Left lung (tissue), 14 donors: ENCODE measurements at places on chromosomes 6 and 20. TPM values are rescaled to one million over a fixed set of nuclear protein-coding genes. Genes with fewer than 3 reads are reported as not detected.

GRCh38 chr20:20277894-20278335 lies 90.0 kb upstream of the INSM1 start:
- DNase-seq, result no peak

DNA sequence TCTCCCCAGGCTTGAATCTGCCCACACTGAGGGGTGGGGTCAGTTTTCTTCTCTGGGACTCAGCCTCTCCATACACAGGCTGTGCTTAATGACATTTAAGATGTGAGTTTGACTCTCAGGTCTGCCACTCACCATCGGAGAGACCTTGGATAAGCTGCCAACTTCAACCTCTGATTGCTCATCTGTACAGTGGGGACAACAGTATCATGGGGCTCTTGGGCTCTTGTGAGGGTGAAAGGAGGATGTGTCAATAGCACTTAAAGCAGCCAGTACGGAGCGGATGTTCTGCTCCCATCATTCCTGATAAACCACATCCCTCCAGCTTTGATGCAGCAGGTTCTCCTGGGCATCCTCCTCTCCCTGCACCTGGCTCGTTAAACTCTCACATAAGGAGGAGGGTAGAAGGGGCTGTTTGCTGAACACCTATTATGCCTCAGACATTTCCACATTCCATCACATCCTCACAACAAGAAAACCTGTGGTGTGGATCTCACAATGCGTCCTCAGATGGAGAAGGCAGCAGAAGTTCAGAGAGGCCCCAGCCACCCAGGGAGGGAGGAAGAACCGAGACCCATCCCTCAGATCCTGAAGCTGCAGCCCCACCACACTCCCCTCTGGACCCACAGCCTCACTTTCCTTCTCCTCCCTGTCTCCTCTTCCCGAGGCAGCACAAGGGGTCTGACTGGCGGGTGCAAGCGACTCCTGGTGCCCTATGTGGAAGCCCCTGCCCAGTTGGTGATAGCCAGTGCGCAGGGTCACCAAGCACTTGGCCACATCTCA lies 1.9 kb upstream of the PDYN start:
- no peak for DNase-seq

DNA sequence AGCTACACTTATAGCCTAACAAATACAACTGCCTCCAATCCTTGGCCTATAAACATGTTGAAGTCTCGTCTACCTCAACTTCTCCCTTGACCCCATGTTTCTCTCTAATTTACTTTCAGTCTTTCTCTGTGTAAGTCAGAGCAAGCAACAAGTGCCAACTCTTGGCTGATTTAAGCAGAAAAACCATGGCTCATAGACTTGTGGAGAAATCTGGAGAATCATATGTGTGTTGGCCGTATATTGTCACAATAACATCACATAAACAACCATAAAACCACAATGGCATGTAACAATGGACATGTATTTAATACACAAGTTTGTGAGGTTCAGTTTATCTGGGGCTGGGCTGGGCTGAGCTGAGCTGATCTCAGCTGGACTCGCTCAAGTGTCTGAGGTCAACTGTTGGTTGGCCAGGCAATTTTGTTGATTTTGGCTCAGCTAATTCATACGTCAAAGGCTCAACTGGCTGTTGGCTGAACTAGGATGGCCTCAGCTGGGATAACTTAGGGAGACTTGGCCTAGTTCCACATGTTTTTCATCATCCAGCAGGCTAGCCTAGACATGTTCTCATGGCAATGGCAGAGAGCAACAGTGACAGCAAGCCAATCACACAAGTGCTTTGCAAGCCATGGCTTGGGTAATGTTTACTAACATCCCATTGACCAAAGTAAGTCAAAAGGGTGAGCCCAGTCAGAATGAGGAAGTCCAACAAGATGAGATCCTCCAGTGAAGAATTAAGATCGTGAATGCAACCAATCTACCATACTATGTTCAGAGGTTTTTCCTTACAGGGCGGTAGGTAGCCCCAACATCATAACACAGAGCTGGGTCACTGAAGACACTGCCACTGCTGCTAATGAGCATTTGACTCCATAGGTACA lies 12.9 kb upstream of the TBC1D22B start:
- peak; percentile 79 for DNase-seq

GRCh38 chr6:1364791-1365190 lies 24.6 kb upstream of the FOXF2 start:
- no peak for DNase-seq

DNA sequence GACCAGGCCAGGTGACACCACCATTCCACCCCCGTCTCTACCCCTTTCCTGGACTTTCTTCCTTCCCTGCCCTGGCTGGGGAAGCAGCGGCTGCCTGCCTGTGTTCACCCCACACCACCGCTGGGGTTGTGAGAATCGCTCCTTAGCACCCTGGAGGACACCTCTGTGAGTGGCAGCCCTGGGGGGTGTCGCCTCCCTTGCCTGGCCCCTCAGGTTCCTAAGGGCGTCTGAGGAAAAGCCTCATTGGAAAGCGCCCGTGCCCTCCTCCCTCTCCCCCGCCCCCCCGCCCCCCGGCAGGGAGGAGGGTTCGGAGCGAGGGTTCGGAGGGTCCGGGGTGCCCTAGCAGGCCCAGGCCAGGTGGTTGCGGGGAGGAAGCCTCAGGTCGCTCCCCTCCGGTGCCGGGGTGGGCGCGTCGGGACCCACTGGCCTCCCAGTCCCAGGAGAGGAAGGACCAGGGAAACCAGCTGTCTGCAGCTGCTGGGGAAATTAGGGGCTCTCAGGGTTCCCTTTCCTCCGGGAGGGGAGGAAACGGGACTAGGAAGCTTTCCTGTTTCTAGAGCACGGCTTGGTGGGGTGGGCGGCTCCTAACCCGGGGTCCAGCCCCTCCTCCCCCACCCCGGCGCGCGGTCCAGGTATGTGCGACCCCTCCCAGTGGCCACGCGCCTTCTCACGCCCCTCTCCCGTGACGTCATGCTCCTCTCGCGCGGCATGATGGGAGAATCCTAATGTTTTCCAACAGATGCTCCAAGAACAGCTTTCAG lies at the start of gene PHACTR3:
Gene PHACTR3 (plus strand): TSS at position 760 of the 761 bp plus-strand sequence. CDS start 475 bp downstream, outside the sequence.
- DNase-seq, result no peak

DNA sequence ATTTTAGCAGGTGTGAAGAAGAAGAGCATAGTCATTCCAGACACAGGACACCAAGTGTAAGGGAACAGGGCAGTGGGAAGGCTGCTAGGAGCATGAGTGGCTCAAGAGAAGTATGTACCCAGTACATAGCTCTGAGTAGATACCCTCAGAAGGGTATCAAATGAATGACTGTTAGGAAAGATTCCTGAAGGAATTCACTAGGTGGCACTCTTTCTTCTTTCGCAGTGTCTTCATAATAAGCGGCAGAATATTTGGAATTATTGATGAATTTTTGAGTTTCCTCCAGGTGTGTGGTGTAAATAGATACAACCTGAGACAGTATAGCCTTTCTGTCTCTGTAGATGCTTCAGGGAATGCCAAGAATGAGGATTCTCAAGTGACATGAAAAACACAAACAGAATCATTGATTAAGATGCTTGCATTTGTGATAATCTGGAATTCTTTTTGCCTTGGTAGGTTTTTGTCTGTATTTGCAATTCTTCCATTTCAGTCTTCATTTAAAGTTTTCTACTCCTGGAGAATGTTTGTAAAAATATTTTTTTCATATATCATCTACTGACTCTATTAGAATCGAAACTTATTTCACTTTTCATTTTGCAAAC lies 264.3 kb upstream of the RIMS1 start:
- no peak for DNase-seq

DNA sequence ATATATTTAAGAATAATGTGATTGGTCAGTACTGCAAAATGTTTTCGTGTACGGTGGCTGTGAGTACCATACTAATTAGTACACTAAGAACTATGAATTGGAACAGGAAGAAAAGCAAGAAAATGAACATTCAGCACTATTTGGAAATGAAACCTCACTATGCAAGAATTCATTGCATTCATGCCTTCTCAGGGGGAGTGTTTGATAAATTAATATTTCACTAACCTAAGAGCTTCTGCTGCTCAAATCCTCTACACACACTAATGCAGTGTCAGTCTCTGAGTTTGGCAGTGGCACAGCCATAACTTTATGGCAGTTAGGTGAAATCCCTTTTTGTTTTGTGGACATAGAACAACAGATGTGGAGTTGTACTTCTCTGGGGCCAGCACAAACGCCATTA lies 60.1 kb downstream of the SLC16A10 start:
- no peak for DNase-seq

The PLTP gene
- 53.4 TPM for polyA plus RNA-seq

The BCAS4 gene
- 6.9 TPM for polyA plus RNA-seq

The HTR1E gene
- polyA plus RNA-seq, result 0.48 TPM

The MAFB gene
- 9.8 TPM for polyA plus RNA-seq

The CCN6 gene
- 0.21 TPM for polyA plus RNA-seq

The OOEP gene
- polyA plus RNA-seq, result not detected

The C6orf141 gene
- polyA plus RNA-seq, result 6.3 TPM

The MACROD2 gene
- polyA plus RNA-seq, result 9.2 TPM
